ENCODE measurements at places on chromosomes 6 and 20.

- peak; percentile 15 for DNase-seq
Measured at GRCh38 chr20:18669241-18670019, 81.6 kb downstream of the DTD1 start.

DNA sequence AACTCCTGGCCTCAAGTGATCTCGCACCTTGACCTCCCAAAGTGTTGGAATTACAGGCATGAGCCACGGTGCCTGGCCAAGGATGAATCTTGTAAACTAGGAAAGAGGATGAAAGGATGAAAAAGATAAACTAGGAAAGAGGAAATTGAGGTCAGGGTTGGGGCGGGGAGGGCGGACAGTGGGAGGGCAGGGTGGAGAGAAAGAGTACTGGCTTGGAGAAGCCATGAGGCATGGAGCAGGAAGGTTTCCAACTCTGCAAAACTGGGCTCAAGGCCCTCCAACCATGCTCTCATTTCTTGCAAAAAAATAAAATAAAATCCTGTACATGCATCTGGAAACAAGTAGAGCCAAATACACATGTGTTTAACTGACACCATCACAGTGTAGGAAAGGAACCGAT, 256.6 kb upstream of the SGK1 start:
- DNase-seq = no peak

- DNase-seq = no peak
Measured at GRCh38 chr20:44145131-44145775, 41.7 kb downstream of the JPH2 start.

- no peak for DNase-seq
Measured at GRCh38 chr6:22017766-22018165, 279.1 kb downstream of the PRL start.

DNA sequence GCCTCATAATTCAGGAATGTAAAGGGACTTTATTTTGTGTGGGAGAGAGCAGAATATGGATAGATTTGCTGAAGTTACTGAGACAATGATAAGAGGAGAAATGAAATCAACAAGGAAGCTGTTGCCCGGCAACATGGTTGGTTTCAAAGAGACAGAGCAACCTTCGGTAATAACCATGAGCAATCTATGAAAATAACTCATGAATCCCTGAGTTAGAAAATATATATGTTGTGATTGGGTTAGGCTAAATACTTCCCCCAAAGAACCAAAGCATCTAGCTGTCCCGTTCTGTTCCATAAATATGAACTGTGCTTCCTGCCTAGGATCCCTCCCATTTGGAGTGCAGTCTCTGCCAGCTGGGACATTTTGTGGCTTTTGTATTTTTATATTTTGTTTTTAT, 23.1 kb downstream of the SERPINB1 start:
- peak; percentile 68 for DNase-seq

GRCh38 chr6:107763946-107764345, 60.2 kb downstream of the SCML4 start:
- DNase-seq = peak; percentile 64

- DNase-seq = no peak
Measured at GRCh38 chr6:150001295-150002008, 23.9 kb downstream of the RAET1L start.

- no peak for DNase-seq
Measured at GRCh38 chr6:19312241-19312978, 524.8 kb upstream of the ID4 start.

DNA sequence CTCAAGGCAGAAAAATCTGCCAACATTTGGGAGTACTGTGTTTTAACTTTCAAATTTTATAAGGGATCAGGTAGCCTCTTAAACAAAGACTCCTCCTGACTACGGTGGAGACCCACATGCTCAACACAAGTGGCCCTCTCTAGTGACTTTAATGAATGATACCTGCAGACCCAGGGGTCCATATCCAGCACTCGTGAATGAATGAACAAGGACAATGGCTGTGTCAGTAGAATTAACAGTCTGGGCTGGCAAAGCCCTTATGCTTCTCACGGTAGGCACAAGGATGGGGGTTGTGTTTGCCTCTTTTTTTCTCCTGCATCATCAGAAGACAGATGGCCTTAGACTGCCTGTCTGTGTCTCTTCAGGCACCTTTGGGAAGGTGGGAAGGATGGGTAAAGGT, 112.6 kb upstream of the TRAF3IP2 start:
- DNase-seq = no peak

- DNase-seq = no peak
Measured at GRCh38 chr6:149714442-149714841, 3.5 kb downstream of the LATS1 start.

DNA sequence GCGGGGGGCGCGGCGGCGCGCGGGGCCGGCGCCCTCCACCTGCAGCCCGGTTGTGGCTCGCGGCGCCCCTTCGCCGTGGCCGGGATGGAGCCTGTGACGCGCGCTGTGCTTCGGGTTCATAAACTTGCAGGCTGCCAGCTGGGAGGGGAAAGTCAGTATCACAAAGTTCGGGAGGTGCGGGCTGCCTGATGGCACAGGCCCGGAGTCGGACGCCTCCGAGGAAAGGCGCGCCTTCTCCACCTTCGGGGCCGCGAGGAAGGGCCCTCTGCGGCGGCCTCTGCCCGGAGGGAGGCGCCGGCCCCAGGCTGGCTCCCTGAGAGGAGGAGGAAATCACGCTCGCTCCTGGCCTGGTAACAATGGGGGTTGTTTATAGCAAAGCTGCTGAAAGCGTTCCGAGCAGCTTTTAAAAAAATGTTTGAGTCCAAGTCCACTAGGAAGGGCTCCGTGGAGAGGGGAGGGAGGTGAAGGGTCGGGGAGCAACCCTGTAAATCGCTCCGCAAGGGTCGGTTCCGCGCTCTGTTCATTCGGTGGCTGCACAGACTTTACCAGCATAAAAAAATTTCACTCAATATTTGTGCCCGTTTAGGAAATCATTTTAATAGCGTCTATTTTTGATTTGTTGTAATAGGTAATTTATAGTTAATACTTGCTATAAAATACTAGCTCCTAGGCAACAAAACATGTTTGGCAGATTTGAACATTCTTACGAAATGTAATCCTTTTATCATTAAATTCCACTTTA, 1.0 kb downstream of the AFDN start:
- peak; percentile 50 for DNase-seq

DNA sequence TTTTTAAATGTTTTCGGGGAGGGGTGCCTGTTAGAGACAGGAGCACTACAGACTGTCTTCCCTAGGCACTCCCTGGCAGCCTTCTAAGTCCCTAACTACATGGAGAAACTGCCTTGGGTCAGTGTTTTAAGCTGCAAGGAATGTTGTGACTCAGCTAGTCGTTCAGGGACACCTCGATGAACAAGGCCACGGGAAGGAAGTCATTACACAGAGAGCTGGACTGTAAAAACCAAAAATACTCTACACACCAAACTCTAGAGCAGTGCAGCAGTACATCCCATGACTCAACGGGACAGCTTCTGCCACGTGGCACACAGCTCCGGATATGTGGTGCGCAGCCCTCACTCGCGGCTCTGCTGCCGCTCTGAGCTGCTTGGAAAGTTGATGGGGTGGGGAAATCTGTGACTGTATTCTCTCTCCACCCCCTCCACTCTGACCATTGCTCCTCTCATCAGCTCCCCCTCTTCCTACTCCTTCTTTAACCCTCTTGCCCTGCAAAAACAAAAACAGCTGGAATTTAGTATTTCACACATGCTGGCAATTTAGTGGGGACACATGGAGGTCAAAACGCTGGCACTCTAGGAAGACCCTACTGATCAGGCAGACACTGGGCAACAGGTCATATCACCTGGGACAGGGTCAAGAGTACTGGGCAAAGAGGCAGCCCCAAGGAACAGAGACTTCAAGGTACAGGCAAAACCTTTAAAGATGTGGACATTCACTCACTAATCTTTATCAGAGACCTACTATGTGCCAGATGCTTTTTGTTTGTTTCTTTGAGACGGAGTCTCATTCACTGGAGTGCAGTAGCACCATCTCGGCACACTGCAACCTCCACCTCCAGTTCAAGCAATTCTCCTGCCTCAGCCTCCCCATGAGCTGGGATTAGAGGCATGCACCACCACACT, 10.9 kb upstream of the LPIN3 start:
- DNase-seq = peak; percentile 98

DNA sequence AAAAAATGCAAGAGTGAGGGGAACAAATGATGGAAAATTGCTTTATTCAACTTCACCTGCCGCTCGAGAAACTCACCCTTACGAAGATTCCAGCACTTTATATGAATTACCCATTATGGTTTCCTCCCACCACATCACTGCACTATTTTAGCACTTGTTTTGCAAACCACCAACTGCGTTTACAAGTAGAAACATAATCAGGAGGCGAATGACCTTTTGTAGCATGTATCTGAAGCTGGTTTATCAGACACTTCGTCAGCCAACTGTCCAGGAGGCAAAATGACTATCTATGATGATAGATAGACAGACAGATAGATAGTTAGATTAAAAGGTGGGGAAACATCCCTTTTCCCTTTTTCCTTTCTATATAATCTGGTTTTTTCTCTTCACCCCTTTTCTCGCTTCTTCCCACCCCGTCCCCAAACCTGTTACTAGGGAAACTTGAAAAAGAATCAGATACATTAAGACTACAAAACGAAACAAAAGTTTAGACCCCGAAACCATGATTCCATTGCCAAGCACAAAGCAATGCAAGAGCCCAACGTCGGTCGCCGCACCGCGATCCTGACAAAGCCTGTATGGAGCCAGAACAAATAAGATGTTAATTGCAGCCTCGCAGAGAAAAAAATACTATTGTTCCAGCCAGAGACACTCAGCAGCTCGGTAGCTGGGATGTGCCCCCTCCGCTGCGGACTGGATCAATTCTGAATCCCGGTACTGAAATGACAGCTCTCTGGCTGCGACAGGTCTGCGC, 933 bp upstream of the ADGRB3 start:
- DNase-seq = no peak

DNA sequence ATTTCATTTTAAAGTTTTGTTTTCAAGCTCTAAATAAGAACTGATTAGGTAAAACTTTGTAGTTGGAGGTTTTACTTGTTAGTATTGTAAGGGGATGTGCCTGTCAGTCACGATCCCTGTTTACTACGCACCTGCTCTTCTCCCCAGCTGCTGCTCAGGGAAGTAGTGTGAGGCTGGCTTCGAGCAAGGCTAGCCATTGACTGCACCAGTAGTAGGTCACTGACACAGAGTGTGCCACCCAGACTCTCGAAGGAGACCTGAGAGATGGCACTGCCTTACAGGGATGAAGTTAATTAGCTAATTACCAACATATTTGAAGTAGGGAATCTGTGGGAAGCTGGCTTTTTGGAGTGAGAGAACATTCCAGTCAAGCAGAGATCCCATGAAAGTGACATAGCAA, 89.2 kb downstream of the DNAH8 start:
- no peak for DNase-seq

GRCh38 chr20:47578543-47578942, 76.9 kb downstream of the NCOA3 start:
- no peak for DNase-seq
